Activated T-cell treated with anti-CD3 and anti-CD28 coated beads for 24 hours (primary cell): ENCODE measurements at places on chromosomes 2 and 18.

GRCh38 chr2:102033031-102033749, 41.4 kb downstream of the IL1R2 start:
- DNase-seq: no peak

GRCh38 chr2:64124571-64124970, 19.6 kb downstream of the PELI1 start:
- DNase-seq: no peak

DNA sequence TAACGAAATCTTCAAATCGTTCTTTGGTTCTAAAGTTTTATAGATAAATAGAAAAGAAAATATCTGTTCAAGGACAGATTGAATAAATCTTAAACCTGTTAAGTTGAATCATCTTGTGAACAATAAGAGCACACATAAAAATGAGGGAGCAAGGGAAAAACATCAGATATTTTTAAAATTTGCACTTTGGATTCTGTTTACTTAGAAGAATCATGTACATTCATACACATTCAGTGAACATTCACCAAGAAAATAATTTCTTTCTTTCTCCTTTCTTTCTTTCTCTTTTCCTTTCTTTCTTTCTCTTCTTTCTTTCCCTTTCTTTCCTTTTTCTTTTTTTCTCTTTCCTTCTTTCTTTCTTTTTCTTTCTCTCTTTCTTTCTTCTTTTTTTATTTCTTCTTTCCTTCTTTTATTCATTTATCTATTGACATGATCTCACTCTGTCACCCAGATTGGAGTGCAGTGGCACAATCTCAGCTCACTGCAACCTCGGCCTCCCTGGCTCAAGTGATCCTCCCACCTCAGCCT, 164.9 kb downstream of the PDE1A start:
- no peak for DNase-seq

DNA sequence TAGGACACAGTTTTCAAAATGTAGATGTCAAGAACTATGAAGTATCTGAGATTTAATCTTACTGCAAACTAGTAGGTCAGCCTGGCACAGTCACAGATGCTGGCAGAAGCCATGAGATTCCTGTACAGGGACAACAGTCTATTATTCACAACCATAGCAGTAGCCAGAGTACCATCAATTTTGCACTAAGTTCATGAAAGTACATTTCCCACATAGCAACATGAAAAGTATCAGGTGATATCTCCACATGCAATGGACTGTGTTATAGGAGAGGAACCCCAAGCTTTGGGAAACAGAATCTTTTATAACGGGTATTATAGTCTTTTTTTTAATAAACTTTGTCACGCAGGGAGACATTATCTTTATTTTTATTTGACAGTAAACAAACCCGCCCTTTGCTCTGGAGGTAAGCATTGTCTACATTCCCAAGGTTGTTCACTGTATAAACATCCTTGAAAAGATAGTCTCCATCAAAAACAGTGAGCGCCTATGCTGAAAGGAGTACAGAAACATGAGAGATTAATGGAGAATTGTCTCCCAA, 33.4 kb upstream of the DPP4 start:
- no peak for DNase-seq

GRCh38 chr2:169363560-169364150, 1.3 kb upstream of the LRP2 start:
- DNase-seq: no peak

- DNase-seq: no peak
Measured at GRCh38 chr18:54845787-54846186, 17.5 kb downstream of the RAB27B start.

DNA sequence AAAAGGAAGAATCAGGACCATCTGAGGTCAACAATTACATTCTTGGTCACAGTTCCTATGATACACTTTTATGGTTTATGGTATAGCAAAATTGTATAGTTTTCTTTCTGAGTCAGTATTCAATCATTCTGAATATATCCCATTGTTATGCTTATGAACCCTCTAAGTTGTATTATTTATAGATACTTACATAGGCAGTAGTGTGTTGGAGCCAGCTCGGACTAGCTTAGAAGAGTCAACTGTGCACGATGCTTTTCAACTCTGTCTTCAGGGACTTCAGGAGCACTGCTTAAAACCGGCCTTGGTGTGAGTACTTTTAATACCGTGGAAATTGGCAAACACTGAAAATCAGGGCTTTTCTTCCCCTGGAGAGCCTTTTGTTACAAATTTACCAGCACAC, 215.7 kb downstream of the IKZF2 start:
- no peak for DNase-seq

- no peak for DNase-seq
Measured at GRCh38 chr2:237724811-237725478, 73.6 kb upstream of the RBM44 start.

DNA sequence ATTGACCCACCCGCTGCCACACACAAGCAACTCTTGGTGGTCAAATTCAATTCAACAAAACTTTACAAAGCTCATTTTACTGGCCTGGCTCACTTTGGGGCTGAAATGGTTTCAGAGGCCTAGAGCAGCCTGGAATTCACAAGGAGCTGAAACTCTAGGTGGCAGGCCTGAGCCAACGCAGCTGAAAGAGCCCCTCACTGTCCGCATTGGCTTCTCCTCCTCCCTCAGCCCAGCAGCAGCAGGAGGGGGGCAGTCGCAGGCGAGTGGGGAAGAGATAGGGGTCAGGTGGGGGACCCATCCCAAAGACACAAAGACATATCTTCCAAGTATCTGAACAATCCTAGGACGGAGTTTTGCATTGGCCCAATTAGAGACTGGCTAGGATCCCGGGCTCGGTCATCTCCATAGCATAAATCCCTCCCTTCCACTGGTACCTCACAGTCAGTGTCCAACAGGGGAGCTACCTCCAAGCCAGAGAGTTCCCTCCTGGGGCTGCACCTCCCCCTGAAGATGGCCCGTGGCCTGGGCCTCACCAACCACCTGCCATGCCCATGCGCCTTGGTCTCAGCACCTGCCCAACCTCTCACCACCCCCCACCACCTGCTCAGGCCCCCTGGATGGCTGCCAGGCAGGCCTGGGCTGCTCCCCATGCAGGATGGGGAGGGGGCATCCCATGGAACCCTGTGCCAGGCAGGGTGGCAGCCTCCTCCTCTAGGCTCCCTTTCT, 113.4 kb downstream of the ZBTB7C start:
- no peak for DNase-seq

GRCh38 chr2:64260817-64261216, 116.6 kb upstream of the PELI1 start:
- no peak for DNase-seq

DNA sequence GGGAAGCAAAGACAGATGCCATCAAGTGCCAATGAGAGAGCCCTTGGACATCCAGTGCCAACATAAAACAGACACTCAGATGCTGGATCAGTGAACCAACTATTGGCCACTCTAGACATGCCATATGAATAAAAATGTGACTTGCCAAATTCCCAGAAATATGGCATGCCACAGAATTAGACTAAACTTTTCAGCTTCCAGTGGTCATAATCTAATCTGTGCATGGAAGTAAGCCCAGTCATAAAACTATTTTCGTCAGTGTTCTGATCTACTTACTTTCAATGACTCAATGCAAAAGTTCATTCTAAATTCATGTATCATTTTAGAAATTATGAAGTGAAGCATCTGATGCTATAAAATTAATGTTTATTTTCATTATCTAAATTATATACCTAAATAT, 1506.2 kb upstream of the NXPH2 start:
- DNase-seq: no peak

- no peak for DNase-seq
Measured at GRCh38 chr2:191538334-191538903, 139.5 kb upstream of the NABP1 start.

- DNase-seq: no peak
Measured at GRCh38 chr2:142822190-142822589, 55.3 kb upstream of the KYNU start.

- DNase-seq: no peak
Measured at GRCh38 chr2:235562065-235562747, 68.4 kb downstream of the AGAP1 start.

DNA sequence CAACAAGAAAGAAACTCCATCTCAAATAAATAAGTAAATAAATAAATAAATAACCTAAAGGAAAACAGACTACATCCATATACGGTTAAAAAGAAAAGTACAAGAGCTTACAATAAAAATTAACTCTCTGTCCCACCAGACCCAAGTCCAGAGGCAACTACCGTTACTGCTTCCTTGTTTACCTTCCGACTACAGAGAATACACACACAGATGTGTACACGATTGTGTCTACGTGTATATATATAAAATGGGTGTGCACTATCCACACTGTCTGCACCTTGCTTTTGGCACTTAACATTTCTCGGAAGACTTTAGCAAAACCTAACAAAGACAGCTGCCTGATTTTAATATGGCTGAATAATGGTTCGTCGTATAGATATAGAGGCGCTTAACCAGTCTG, 69.9 kb downstream of the ACTR2 start:
- no peak for DNase-seq

DNA sequence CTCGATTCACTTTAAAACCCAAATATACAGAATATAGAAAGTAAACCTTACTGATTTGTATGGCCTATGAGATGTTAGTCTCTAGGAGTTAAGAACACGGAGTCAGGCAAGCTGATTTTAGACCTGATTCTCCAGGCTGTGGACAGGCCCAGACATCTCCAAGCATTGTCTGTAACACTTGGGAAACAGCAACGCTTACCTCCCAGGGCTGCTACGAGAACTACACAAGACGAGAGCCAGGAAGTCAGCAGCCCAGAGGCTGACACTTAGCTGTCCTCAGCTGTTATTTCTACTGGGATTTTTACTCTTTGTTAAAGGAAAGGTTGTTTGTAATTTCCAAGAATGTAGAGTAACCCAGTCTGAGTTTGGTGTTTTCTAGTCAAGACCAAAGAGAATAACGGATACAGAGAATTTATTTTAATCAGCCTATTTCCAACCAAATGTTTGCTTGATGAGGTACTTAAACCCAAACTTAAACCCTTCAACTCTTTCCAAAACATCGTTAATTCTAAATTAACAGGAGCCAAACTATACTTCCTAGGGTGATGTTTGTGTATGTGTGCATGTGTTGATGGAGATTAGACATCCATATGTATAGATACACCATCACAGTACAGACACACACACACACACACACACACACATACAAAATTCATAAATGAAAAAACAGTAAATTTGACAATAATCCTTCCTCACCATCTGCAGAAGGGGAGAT, 123.4 kb downstream of the LAMA1 start:
- no peak for DNase-seq

DNA sequence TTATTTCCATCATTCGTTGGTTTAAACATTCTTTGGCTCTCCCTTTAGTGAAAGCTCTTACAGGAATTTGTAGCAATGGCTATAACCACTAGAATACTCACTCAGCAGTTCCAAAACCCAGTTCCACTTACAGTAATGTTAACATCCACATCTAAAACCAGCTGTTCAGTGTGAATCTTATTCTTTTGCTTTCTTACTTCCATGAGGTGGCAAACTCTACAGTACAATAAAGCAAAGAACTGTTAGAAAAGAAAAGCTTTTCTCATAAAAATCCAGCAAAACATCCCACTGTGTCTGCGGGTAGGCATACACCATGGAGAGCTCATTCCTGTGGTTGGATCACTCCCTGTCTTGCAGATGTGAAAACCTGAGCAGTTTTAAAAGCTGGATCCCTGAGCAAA, 147.1 kb downstream of the ARHGAP28 start:
- DNase-seq: no peak

DNA sequence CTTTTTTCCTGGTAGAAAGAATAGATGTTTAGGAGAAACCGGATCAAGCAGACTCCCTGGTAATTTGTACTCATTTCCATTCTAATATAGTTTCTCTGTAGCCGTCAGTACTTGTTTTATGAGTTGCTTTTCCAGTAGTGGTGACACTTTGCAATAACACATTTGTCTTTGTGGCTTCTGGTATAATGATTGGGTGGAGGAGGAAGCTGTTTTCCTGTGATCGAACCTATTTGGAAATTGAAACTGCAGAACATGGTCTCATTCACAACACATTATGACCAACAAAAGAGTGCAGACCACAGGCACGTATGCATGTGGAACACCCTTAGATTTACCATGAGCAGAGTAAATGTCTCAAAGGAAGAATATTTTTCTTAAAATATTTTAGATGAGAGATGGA, 7.6 kb upstream of the SERPINB12 start:
- no peak for DNase-seq

DNA sequence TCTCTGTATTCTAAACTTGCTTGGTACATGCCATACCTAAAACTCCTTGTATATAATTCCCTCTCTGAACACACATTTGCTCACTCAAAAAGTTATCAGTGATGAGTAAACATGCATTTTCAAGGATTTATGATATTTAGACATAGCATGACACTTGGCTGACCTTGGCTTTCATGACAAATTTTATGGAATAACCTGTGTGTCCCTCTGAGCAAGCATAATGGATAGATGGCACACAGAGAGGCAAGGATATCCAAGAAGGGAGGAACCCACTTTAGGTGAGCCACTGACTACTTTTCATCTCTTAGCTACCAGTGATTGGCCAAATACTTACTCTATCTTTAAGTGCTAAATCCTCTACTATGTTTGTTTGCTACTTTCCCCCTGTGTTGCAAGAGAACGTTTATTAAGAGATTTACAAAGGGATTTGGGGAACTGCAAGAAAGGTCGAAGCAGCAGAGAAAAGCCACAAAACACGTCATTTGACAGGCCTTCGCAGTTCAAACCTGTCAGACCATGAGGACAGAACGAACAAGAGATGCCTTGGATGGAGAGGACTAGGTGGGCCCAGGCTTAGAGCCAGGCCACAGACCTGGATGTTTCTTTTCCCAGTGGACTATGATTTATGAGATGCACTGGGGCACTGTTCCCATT, 379.9 kb downstream of the NBAS start:
- no peak for DNase-seq

GRCh38 chr18:63195326-63196159, 124.0 kb downstream of the BCL2 start:
- DNase-seq: no peak

DNA sequence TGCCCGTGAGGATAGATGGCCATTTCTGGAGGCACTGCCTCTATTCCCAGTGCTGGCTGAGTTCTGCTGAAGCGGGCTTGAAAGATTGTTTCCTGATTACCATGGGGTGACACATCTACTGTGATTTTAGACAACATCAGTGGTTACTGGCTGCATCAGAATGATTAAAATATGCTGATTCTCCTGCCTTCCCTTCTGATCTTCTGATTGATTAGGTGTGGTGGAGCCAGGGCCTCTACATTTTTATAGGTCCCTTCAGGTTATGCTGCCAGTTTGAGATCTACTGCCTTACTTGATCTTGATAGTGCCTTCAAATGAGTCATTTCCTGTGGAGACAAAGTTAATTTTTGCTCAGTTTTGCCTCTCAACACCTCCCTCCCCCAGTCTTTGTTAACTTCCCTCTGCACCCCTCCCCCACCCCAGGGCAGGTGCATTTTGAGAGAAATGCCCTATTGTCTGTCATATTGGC, 31.6 kb upstream of the SNORC start:
- peak; percentile 46 for DNase-seq

GRCh38 chr2:31066551-31066950, 71.7 kb downstream of the GALNT14 start:
- no peak for DNase-seq

DNA sequence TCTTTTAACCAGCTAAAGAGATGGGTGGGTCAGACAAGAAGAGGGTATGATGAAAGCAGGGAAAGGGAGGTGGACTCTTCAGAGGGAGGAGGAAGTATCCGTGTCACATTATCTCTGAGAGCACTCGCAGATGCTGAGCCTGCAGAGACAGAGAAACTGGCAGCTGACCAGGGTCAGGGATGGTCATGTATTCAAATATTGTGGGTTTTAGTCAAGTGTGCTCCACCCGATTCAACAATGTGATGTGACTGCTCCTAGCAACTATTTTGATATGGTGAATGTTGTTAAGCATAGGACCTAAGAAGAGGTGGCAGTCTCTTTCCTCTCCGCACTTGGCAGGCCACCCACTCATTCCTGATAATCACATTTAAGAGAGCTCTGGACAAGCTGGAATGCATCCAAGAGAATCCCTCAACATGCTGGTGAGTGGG, 1.3 kb upstream of the CLIP4 start:
- no peak for DNase-seq
